HT1080 (cell line): ENCODE measurements at places on chromosomes 5 and 9. TPM values are rescaled to one million over a fixed set of nuclear protein-coding genes. Genes with fewer than 3 reads are reported as not detected.

GRCh38 chr5:79193643-79194042 lies 42.3 kb upstream of the JMY start:
- no peak for DNase-seq

GRCh38 chr5:180072556-180072955 lies 997 bp upstream of the RNF130 start:
- DNase-seq: no peak

DNA sequence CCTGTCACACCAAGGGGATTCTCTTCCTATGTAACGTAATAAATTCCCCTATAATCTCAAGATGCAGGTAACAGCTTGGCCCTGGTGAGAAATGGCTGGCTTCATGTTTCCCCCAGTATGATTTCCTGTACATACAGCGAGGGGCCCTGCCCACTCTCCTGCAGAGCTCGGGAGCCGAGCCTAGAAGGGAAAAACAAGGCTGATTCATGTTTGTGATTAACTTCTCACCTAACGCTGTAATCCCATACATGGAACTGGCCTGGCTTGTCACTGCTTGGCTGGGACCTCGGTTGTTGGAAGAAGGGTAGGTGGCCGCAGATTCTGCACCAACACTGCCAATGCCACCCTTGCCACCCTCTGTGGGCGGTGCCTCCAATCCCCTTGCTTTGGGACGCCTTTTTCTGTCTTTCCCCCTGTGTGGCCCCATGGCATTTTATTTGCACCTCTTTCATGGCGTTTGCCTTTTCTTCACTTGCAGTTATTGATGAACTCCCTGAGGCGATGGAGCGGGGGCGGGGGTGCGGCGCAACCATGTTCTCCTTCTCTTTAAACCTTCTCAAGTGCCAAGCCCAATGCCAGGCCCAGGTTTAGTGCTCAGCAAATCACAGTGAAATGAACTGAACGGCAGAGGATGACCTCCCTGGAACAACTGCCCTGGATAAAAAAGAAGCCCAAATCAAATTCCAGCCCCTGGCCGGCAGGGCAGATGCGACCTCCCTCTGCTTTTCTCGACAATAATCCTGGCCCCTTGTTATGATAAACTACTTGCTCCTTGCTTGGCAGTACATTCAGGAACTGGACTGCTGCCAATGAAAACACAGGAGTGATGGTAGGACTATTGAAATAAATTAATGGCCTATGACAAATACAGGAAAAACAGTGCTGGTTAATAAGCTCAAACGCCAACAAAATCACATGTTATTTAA lies 108.1 kb downstream of the TMEM174 start:
- DNase-seq: peak; percentile 75

DNA sequence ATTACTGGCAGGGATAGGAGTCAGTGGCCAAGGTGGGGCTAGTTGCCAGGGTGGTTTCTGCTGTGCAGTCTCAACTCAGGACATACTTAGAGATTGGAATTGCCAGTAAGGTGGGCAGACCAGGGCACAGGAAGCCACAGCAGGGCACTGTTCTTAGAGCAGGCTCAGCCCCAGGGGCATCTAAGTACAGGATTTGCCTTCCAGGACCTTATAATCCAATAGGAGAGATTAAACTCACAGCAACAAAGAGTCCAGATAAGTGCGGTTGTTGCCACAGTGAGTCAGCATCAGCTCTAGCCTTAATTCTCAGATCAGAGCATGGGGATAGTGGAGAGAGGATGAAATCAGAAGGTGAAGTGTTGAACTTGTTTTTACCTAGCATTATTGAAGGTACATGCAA lies 265.8 kb upstream of the TRPC7 start:
- DNase-seq: peak; percentile 50

The NR3C1 gene
- 39.2 and 40.3 TPM in 2 replicates for total RNA-seq

GRCh38 chr5:1465117-1465516 lies 19.9 kb upstream of the SLC6A3 start:
- DNase-seq: no peak

DNA sequence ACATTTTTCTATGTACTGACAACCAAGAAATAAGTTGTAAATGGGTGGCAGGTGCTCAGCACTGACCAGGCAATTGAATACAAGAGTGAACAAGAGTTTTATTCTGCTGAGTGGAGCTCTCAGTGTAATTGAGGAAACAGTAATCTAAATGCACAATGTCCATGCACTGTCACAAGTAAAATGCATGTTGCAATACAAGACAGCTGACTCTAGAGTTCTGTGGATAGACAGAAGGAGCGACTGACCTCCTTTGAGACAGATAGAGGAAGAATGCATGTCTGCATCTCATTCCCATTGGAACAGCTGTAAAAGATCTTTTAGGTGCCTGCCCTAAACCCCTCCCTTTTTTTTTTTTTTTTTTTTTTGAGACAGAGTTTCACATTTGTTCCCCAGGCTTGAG lies 299.0 kb downstream of the FBXL7 start:
- no peak for DNase-seq

DNA sequence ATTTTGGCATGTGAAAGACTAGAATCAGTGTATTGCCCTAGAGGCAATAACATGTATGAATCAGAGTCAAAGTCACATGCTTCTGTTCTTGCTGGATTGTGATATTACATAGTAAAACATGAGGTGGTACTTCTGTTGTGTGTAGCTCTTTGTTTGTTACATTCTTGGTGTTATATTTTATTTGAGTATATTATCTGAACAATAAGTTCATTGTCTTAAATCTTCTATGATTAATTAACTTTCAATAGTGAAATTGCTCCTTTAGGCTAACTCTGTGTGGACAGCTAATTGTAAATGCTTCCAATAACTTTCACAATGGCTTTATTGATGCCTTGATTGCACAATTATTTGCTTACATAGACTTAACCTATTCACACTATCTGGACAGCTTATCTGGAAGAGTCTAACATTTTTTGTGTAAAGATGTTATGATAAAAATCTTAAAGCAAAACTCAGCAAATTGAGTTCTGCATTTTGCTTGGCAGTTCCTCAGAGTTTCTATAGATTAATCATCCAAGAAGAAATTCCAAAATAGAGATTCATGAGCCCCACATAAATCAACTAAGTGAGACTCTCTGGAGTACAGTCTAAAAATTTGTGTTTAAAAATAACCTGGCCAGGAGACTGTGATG lies 239.6 kb upstream of the TUSC1 start:
- DNase-seq: no peak

GRCh38 chr5:153983885-153984284 lies 54.8 kb downstream of the FAM114A2 start:
- DNase-seq: no peak

DNA sequence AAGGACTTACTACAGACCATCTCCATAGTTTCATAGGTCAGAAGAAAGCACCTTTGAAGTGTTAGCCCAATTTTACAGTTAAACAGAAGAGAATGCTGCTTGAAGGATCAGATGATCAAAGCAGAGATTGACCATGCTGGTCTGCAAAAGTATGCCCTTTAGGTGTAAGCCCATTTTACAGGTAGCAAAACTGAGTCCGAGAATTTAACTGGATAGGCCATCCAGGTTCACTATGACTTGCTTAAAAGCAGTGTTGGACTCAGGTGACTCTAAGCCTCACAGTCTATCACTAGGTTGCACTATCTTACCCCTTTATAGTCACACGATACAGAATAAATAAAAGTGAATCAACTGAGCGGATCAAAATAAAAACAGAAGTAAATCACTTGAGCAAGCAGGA lies 212.7 kb downstream of the DCP2 start:
- no peak for DNase-seq

The SH3TC2 gene
- total RNA-seq: 22.1 and 24.0 TPM in 2 replicates

The POLE3 gene
- 107 and 114 TPM in 2 replicates for total RNA-seq

DNA sequence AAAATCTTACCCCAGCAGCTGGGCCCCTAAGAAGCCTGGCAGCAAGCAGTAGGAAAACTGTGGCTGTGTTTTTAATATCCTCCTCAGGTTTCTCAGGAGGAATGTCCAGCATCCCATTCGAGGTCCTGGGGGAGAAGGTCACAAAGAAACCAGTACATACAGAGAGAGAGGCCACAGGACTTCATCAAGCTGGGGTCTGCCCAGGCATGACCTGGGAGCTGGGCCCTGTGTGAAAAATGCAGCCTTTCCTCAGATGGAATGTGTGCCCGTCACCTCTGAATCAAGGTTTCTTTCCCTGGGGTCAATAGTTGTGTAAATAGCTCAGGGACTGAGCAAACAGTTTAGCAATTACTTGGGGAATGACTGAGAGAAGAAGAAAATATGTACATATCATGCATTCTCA lies 33.9 kb upstream of the RAD23B start:
- no peak for DNase-seq

The PCDHB14 gene
- 0.03 and 0.08 TPM in 2 replicates for total RNA-seq

- no peak for DNase-seq
Observed at GRCh38 chr5:168898247-168898911, 319.2 kb upstream of the PANK3 start.

DNA sequence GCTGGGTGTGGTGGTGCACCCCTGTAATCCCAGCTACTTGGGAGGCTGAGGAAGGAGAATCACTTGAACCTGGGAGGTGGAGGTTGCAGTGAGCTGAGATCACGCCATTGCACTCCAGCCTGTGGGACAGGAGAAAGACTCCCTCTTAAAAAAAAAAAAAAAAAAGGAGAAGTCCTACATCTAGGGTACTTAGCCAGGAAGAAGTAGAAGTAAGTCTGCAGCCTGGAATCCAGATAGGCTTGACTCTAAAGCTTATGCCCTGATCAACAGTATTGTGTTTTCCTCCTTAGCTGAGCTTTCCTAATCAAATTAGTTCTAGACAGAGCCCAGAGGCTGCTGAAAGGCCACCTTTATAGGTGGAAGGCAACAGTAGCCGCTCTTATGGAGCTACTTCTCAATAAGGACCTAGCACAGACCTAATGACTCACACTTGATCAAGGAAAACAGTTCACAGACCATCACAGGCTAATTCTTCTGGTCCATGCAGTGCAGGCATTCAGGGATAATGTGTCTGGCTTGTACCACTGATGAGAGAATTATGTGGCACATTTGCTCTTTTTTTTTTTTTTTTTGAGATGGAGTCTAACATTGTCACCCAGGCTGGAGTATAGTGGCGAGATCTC lies 105.5 kb upstream of the KLF4 start:
- no peak for DNase-seq

GRCh38 chr5:133934822-133935666 lies 33.4 kb downstream of the C5orf15 start:
- no peak for DNase-seq

DNA sequence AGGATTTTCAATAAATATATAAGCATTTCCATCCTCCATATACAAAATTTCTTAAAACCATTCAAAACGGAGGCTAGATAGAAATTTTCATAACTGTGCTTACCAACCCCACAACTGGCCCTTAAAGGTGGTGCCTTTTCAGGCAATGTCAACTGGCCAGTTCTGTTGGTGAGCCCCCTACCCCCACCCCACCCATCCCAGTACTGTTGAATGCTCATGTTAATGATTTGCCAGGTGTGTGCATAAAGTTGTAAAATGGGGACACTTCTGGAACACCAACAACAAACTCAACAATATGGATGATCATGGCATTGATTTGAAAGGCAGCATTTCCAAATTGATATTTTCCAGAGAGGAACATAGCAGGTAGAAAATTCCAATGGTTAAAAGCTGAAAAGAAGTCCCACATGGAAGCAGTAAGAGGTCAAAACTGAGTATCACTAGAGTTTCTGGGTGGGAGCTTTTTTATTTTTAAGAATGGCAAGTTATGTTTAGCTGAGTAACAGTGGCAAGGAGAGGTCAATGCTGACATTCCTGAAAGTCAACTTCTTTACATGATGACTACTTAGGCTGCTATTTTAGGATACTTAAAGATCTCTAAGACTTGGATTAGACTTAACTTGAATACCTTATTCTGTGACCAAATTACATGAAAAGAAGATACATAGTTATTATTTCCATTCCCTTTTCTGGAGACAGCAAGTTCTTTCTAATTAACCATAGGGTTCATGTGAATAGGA lies 2.7 kb downstream of the LEAP2 start:
- no peak for DNase-seq

The PCDHGA8 gene
- total RNA-seq: 0.17 and 0.61 TPM in 2 replicates

The C9 gene
- total RNA-seq: not detected in 2 replicates

DNA sequence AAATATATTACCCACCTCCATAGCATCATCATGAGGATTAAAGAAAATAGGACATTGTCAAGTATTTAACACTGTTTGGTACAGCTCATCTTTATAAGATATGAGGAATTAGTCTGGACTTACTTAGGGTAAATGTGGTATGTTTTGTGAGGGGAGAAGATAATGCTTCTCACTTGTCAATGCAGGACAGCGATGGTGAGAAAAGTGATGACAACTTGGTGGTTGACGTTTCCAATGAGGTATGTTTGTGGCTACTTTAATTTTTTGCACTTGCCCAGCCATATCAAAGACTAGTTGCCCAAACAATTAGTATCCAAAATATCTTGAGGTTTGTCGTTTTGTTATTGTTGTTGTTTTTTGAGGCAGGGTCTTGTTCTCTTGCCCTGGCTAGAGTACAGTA lies 133.9 kb downstream of the TLE4 start:
- DNase-seq: no peak

DNA sequence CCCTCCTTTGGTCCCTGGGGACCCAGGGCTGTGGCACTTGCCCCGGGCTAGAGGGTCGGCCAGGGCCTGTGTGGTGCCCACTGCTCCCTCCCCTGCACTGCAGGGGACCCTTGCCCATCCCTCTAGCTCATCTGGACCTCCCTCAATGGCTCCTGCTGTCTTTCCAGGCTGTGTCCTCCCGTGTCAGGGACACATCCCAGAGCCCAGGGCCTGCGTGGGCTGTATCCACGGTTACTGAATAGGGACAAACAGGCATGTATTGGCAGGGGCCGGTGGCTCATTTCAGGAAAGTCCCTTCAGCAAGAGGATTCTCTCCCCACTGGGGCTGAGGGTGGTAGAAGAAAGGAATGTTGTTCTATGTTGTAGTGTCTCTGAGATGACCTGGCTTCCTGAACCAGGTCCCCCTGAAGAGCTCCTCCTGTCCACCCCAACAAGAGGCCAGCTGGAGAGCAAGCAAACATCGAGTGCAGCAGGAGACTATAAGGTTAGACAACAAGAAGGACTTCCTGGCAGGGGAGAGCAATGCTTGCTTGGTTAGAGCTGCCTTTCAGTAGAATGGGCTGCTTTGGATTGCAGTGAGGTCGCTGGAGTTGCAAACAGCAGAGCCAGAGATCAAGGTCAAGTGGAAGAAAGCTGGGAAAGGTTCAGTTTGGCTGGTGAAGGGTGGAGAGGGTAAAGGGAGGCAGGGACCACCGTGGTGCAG lies 1.0 kb upstream of the CRB2 start:
- no peak for DNase-seq

The BRIX1 gene
- 90.4 and 108 TPM in 2 replicates for total RNA-seq

- DNase-seq: no peak
Observed at GRCh38 chr9:33297432-33297831, 7.1 kb downstream of the NFX1 start.

The PLPPR1 gene
- total RNA-seq: not detected in 2 replicates

GRCh38 chr9:101242651-101243050 lies 142.2 kb downstream of the BAAT start:
- DNase-seq: no peak
